ENCODE measurements at places on chromosomes 7 and 10.

DNA sequence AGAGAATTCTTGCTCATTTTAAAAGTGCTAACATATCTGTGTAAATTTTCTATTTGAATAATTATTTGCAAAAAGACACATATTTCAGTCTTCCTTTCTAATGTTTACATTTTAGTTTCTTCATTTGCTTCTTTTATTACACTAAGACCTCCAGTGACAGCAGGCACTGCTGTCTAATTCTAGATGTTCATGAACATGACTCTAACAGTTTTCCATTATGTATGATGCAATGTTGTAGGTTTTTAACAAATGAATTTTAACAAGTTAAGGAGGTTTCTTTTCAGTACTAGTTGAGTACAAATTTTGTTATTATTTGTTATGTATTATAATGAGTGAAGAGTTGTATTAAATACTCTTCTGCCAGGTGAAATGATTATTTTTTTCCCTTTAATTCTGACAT, 83.6 kb downstream of the GRB10 start:
- no peak for DNase-seq

DNA sequence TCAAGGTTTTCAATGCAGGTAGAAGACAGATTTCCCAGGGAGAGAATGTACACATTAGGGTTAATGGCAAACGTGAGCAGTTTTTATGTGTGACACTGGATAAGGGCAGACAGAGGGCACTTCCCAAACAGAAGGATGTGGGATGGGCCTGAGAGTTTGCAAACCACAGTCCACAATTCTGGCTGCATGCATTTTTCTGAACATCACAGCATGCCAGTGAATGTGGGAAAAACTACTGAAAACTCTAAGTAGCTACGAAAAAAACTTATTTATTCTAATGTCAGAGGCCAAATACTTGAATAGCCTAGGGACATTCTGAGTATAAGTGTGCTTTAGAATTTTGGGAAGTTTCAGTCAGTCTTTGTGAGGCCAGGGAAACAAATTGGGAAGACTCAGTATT, 145.9 kb downstream of the NRCAM start:
- no peak for DNase-seq

GRCh38 chr10:117801691-117802090, 245.1 kb downstream of the RAB11FIP2 start:
- no peak for DNase-seq

DNA sequence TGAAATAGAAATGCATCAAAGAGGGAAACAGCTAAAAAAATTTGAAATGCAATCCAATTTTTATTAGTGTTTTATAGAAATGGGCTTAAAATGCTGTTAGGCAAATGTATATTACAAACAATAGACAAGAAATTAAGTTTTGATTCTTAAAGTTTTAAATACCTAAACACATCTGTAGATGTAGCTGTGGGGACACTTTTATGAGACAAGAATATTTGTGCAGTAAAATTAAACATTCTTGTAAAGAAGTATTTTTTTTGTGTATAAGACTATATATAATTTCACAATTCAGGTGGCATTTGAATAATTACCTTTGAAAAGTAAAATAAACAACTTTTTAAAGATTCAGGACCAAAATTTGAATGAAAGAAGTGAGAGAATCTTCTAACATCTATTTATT, 1015.9 kb downstream of the REEP3 start:
- no peak for DNase-seq

DNA sequence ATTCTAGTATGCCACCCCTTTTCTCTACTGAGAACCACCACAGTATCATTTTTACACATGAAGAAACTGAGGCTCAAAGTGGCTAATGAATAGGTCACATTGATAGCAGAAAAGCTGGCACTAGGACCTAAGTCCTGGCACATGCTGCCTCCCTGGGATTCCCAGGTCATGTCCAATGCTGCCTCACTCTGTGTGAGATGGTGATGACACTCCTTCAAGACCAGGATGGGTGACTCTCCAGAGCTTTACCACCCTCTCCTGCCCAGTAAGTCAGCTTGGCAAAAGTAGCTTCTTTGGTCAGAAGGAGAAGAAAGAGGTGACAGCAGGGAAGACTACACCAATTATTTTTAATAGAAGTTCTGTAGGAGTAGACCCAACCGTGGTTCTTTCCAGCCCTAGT, 13.3 kb upstream of the AKR1B10 start:
- no peak for DNase-seq

GRCh38 chr7:97418312-97418711, 300.8 kb downstream of the SDHAF3 start:
- no peak for DNase-seq

DNA sequence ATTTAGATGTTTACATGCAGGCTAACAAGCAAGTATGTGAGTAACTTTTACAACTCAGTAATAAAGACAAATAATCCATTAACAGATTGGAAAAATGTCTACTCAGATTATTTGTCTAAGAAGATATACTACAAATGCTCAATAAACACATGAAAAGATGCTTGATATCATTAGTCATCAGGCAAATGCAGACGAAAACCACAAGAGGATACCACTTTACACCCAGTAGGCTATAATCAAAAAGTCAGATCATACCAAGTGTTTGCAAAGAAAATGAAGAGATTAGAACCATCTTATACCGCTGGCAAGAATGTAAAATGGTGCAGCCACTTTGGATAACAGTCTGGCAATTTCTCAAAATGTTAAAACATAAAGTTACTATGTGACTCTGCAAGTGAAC, 84.1 kb downstream of the MALSU1 start:
- no peak for DNase-seq

DNA sequence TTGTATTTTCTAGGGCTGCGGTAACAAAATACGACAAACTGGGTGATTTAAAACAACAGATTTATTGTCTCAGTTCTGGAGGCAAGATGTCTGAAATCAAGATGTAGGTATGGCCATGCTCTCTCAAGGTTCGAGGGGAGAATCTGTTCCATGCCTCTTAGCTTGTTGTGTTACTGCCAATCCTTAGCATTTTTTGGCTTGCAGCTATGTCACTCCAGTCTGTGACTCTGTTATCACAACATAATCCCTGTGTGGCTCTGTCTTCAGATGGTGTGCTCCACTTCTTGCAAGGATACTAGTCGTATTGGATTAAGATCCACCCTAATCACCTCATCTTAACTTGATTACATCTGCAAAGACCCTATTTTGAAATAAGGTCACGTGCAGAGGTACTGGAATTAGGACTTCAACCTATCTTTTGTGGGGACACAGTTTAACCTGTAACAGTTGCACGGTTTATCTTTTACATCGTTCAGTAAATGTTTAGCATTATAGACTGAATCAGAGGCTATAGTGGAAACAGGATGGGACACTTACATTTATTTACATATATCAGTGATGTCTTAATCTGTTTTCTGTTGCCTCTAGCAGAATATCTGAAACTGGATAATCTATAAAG, 3.1 kb downstream of the C1GALT1 start:
- DNase-seq = no peak

DNA sequence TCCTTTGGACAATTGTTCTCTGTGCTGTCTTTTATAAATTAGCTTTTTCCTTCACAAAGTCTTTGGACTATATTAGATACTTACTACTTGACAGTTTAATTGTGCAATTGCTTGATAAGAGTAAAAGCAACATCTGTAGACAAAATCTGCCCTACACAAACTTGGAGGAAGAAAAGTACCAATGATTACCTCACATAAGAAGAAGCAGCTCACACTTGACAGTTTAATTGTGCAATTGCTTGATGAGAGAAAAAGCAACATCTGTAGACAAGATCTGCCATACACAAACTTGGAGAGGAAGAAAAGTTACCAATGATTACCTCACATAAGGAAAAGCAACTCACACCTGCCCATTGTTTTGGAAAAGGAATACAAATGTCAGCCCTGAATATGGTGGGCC, 17.1 kb upstream of the SCIN start:
- no peak for DNase-seq

GRCh38 chr7:32250003-32250402, 179.8 kb upstream of the PDE1C start:
- DNase-seq = no peak

DNA sequence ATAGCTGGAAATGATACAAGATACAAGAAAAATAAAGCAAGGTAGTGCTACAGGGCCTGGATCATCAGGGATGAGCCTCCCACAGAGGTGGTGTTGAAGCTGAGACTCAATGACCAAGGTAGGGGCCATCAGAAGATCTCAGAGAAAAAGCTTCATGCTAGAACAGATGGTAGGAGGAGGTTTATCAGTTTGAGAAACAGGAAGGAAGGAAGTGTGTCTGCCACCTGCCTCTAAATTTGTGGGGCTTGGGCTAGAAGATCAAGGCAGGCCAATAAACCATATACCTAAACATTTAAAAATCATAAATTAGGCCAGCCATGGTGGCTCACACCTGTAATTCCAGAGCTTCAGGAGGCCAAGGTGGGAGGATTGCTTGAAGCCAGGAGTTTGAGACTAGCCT, 410.8 kb upstream of the PRKCQ start:
- no peak for DNase-seq

- DNase-seq = no peak
These were observed 160.3 kb downstream of the CELF2 start for GRCh38 chr10:11177926-11178471.

- no peak for DNase-seq
These were observed 29.8 kb downstream of the GSDME start for GRCh38 chr7:24727154-24728120.

GRCh38 chr10:89337484-89337883, 9.7 kb downstream of the IFIT3 start:
- DNase-seq = no peak

GRCh38 chr10:95403700-95404461, 113.1 kb upstream of the PDLIM1 start:
- no peak for DNase-seq

- DNase-seq = no peak
These were observed 337.4 kb downstream of the CRPPA start for GRCh38 chr7:16083931-16084330.

DNA sequence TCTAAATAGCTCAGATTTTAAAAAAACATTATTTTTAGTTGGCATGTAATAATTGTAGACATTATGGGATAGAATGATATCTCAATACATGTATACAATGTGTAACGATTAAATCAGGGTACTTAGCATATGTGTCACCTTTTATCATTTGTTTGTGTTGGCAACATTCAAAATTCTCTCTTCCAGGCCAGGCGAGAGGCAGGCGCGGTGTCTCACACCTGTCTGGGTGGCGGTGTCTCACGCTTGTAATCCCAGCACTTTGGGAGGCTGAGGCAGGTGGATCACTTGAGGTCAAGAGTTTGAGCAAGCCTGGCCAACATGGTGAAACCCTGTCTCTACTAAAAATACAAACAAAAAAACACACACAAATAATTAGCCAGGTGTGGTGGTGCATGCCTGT, 151.7 kb downstream of the RTKN2 start:
- no peak for DNase-seq

GRCh38 chr10:13340626-13341376, 7.3 kb downstream of the SEPHS1 start:
- no peak for DNase-seq

- no peak for DNase-seq
These were observed 107.6 kb upstream of the ZNF92 start for GRCh38 chr7:65265933-65266519.

GRCh38 chr7:101151908-101152651, 2.2 kb upstream of the AP1S1 start:
- no peak for DNase-seq

GRCh38 chr7:106346678-106347217, 62.0 kb upstream of the NAMPT start:
- DNase-seq = peak; percentile 54

DNA sequence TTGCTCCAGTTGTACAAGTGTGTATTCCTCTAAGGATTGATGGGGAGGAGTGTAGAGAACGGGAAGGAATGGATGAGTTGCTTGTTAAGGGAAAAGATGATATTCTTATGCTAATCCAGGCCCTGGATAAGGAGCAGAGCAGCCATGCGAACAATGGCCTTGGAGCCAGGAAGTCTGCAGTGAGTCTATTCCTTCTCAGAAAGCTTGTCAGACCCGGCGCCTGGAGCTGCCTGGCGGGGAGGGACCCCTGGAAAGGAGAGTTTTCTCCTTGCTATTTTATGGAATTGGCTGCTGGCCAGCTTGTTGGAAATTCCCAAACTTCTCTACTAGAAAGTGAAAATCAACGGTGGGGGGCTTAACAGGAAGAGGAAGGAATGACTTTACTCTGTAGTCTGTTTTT, 89.1 kb downstream of the MMRN2 start:
- DNase-seq = no peak

DNA sequence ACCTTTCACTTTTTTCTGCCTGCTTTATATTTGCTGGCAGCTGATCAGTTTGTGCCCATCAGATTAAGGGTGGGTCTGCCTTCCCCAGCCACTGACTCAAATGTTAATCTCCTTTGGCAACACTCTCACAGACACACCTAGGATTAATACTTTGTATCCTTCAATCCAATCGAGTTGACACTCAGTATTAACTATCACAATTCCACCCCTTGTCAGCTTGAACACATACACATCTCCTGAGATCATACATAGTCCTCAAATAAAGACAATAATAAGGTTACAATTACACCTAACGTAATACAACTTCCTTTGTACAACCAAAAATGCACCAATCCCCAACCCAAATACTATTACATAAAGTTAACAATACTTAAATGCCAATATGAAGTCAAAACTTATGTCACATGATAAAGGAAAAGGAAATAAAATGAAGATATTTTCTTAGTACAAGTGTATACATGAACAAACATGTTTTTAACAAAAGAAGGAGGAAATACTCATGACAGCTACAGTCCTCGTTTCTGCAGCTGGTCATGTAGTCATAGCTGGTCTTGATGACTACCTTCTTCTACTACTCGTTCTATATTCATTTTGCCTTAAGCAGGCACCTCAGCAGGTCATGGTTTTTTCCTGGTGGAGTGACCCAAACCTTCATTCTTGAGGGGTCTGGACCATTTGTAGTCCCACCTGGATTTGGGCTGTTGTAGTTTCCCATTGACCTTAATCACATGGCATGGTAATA, 96.7 kb upstream of the CABCOCO1 start:
- DNase-seq = no peak

DNA sequence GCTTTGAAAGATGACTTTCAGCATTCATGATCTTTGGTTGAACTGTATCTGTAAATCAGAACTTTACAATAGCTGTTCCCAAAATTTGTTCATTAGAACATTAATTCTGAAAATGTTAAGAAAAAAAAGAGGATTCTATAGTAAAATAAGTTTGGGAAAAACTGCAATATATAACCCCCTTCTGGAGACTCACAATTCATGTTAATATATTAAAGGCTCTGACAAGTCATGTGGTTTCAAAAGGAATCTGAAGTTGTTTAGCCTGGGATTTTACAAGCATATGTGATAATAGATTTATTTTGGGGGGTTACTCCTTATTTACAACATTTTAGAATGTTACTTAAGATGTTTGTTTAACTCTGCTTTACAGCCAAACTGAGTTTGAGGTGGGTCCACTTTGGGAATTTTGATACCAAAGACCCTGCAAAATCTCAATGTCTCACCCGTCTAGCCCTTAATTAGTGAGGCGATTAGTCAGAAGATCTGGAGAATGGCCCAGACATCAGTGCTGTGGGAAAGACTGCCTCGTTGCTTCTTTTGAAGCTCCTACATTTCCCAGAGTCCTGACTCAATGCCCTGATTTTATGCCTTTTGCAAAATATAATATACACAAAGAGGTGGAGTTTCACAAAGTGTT, 40.0 kb downstream of the CDK1 start:
- DNase-seq = no peak
